ENCODE measurements at places on chromosomes 1 and 21.

DNA sequence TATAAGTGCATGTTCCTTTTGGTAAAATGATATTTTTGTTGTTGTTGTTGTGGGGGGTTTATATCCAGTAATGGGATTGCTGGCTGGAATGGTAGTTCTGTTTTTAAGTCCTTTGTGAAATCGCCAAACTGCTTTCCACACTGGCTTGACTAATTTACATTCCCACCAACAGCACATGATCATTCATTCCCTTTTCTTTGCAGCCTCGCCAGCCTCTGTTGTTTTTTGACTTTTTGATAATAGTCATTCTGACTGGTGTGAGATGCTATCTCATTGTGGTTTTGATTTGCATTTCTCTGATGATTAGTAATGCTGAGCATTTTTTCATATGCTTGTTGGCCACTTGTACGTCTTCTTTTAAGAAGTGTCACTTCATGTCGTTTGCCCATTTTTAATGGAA lies 188.5 kb upstream of the CHRM3 start:
- DNase-seq = no peak

DNA sequence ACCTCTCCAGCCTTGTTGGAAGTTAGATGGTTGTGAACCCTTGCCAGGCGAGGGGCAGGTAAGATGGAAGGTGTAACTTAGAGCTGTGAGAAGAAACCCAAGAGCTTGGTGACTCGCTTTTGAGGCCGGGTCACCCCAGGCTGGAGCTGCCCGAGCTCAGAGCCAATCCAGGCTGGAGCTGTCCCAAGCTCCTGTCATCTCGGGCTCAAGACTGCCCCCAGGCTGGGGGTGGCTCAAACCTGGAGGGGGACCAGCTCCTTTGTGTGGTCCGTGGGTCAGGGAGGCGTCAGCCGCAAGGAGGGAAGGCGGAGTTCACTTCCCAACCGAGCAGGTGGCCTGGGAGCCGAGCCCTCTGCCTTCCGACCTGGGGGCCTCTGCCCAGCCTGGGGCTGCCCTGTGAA lies 2.0 kb downstream of the HUNK start:
- DNase-seq = no peak

DNA sequence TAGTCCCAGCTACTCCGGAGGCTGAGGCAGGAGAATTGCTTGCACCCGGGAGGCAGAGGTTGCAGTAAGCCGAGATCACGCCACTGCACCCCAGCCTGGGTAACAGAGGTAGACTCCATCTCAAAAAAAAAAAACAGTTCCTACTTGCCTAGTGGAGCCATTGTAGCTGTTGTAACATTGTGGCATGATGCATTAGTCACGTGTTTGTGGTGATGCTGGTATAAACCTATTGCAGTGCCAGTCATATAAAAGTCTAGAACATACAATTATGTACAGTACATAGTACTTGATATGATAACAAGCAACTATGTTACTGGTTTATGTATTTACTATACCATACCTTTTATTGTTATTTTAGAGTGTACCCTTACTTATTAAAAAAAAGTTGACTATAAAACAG lies 16.2 kb downstream of the KYAT3 start:
- DNase-seq = no peak

- no peak for DNase-seq
Observed at GRCh38 chr1:111127923-111128643, 11.8 kb downstream of the DRAM2 start.

DNA sequence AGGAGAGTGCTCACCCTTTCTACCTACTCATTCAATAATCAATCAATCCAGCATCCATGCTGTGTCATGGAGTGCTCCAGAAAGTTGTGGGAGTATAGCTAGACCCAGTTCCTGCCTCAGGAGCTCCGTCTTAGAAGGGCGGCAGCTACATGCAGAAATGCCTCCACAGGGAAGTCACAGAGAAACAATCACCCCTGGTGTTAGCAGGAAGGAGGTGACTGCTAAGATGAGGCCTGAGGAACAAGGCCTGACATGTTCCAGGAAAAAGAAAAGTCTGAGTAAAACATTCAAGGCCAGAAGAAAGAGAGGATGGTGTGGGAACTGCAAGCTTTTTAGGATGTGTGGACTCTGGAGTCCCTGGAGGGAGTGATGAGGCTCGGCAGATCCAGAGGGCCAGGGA lies 142.5 kb upstream of the MAGI3 start:
- no peak for DNase-seq

DNA sequence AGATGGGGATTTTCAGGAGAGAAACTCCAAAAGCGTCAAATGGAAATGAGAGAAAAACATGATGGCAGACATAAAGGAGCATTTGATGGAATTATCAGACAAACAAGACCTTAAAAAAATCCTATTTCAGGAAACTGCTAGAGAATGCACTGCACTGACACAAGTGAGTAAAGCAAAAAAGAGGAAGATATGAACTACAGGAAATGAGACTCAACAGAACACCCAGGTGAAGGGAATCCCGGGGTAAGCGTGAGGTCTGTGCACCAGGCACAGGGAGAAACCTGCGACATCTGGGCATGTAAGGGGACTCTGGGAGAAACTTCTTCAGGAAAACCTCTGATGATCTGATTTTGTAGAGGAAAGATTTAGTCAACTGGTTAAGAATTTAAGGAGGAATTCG lies 2.8 kb downstream of the TARBP1 start:
- no peak for DNase-seq

GRCh38 chr21:39647476-39647875 lies 34.7 kb downstream of the B3GALT5 start:
- no peak for DNase-seq

GRCh38 chr1:15058261-15058660 lies 95.3 kb upstream of the TMEM51 start:
- DNase-seq = no peak

DNA sequence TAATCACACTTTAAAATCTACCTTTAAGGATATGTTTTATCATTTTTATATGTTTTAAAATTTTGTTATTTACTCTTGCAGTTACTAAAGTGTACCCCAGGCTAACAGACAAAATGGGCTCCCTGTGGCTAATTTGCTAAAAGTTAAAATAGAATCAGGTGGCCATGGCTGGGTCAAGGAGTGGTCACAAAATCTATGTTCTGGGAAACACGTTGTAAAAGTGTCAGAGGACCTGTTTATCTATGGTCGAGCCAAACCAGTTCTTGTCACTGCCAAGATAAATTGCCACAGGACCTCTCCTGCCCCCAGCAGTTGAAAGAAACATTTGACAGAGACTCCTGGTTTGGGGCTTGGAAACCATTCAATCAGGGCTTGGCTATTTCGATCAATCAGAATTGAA lies 21.2 kb upstream of the TTLL7 start:
- DNase-seq = no peak

- peak; percentile 73 for DNase-seq
Observed at GRCh38 chr21:44428281-44428960, 26.9 kb upstream of the LRRC3 start.

GRCh38 chr1:242641461-242641860 lies 117.0 kb upstream of the PLD5 start:
- DNase-seq = no peak

- no peak for DNase-seq
Observed at GRCh38 chr1:247542811-247543210, 6.1 kb upstream of the GCSAML start.

- no peak for DNase-seq
Observed at GRCh38 chr1:91826248-91826647, 59.7 kb downstream of the TGFBR3 start.

DNA sequence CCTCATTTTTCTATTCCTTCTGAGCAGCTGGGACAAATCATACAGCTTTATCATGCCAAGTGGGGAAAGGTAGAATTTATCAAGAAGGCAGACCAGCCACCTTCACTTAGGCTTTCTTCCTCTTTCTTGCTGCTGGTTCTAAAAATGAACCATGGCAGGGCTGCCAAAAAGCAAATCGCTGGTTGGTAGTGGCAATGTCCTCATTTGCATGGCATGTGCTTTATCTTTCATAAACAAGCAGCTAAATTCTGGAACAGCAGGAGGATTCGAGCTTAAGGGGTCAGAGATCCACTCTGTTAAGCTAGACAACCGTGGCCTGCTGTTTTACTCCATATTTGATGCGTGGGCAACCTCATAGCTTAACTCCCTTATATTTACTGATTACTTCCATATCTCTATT lies 91.3 kb downstream of the RPE65 start:
- no peak for DNase-seq

DNA sequence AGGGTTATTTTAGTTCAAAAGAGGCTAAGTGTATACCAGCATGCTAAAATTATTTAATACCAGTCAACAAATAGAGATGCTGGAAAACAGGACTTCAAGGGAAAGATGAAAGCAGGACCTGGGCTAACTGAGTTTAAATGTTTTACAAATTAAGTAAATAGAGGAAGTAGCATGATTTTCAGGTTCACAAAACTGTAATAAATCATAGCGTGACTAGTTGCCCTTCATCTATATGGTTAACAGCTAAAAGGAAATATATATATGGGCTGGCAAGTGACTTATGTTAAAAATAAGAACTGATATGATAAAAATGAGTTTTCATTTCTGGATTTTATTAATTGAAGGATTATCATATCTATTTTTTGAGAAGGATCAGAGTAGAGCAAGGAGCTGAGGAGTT lies 25.6 kb downstream of the DPYD start:
- no peak for DNase-seq

DNA sequence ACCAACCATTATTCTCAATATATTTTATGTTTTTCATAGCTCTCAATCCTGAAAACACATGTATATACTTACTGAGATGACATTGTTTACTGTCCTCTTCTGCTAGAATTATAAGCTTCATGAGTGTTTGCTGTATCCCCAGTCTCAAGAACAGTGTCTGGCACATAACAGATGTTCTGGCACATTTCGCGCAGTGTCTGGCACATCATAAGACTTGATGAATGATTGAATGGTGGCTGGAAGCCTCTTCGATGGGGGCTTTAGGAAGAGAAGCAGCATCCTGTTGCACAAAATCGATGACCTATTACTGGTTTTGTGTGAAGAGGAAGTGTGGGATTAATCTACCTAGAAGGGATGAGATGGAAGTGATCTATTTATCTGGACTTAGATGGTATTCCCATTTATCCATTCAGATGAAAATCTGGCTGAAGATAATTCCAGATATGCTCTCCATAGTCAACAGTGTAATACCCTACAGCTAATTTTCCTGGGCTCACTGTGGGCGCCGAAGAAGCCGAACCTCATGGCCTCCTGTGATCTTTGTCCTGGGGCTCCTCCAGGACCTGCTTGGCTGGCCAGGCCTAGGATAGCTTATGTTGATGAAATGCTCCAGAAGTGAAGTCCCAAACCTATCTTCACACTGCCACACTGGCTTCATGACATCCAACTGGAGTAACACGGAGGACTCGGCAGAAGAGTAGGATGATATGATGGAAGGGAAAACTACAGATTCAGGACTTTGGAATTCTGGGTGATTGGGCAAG lies 26.5 kb downstream of the CD34 start:
- no peak for DNase-seq

GRCh38 chr1:19007491-19008441 lies 51.3 kb upstream of the IFFO2 start:
- peak; percentile 26 for DNase-seq

DNA sequence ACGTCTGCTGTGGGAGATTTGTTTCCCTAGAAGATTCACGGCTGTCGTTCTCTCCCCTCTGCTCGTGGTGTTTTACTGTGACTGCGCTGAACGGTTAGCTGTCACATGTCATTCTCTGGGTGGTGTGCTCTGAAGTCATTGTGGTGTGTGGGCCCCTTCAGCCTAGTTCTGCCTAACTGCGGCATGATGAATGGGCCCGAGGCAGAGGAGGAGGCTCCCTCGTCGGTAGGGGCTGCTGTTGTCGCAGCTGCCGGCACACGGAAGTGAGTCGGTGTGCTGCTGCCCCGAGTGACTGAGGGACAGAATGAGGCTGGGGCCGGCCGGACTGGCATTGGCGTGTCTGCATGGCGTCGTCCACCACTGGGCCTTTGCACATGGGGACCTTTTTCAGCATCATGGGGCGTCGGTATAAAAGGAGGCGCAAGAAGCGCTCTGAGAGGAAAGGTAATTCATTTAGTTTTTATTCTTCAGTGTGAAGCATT lies 77.9 kb downstream of the ADARB1 start:
- DNase-seq = peak; percentile 79

- DNase-seq = no peak
Observed at GRCh38 chr1:232599178-232600041, 30.5 kb downstream of the SIPA1L2 start.

DNA sequence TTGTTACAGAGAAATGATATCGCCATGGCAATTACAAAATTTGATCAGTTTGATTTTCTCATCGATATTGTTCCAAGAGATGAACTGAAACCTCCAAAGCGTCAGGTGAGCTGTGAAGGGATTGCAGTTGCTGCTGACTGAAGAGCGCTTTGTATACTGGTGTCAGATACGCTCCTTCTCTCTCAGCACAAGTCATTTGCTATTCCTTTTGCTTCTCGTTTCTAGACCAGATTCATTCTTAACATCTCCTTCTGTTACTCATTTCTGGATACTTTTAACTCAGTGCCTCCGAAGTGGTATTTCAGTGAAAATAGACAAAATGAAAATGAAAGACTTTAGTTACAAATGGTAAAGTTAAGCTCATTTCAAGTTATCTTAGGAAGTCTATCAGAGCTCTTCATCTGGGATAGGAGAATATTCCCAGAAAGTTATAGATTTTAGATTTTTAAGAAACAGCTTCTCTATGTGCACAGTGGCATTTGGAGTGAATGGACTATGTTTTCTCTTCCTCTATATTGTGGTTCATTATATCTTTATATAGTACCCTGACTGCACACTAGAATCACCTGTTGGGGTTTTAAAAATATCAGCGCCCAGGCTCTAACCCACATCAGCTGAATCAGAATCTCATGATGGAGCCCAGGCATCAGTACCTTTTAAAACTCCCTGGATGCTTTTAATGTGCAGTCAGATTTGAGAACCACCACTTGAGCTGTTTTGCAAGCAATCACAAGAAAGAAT lies 30.3 kb upstream of the KCNQ4 start:
- DNase-seq = no peak

GRCh38 chr1:235328271-235329138 lies at the start of gene GGPS1:
GGPS1 (plus strand) TSS chr1:235328570; CDS start chr1:235335265, 6,695 bp downstream.
- DNase-seq = peak; percentile 99

DNA sequence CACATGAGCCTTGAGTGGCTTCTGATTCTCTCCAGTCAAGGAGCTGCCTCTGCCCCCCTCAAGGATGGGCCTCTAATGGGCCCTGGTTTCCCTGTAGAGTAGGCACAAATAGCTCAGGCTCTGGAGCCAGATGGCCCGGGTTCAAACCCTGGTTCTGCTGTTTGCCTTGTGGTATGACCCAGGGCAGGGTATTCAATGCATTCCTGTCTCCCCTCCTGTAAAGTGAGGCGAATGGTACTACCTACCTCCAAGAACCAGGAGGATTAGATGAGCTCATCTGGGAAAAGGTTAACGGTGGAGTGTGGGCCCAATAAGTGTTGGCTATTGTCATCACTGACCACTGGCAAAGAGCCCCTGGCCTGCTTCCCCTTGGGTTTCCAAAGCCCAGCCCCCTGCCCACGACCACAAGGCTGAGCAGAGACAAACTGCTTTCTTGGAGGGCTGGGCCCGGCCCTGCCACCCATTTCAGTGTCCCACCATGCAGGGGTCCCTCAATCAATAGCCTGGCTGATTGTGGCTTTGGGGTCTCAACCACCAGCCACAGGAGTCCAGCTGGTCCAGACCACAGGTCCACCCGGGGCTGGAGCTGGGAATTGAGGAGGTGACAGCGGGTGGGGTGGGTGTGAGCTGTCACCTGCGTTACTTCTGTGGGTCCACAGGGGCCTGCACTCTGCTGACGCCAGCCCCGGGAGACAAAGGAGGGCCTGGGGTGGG lies 115.6 kb upstream of the RUNX3 start:
- DNase-seq = no peak

Measured in activated CD4-positive, alpha-beta T cell treated with anti-CD3 and anti-CD28 coated beads for 48 hours (primary cell).